Chondrocyte (in vitro differentiated cells): ENCODE measurements at places on chromosomes 2 and 18. TPM values are rescaled to one million over a fixed set of nuclear protein-coding genes. Genes with fewer than 3 reads are reported as not detected.

The CHRND gene
- total RNA-seq, result not detected in 3 replicates

The FOXI3 gene
- not detected in 3 replicates for total RNA-seq

GRCh38 chr18:8283891-8284585 is 325.2 kb upstream of the RAB12 start:
- no peak overlapping the region for H3K4me3 ChIP-seq
- H3K4me1 ChIP-seq, result peaks cover 15% of the 10 kb centered on the region
- peak overlapping the region; percentile 49 for H3K27ac ChIP-seq
- H3K36me3 ChIP-seq, result peaks cover 7% of the 10 kb centered on the region
- H3K27me3 ChIP-seq, result no peaks in the 10 kb centered on the region
- no peak for DNase-seq

DNA sequence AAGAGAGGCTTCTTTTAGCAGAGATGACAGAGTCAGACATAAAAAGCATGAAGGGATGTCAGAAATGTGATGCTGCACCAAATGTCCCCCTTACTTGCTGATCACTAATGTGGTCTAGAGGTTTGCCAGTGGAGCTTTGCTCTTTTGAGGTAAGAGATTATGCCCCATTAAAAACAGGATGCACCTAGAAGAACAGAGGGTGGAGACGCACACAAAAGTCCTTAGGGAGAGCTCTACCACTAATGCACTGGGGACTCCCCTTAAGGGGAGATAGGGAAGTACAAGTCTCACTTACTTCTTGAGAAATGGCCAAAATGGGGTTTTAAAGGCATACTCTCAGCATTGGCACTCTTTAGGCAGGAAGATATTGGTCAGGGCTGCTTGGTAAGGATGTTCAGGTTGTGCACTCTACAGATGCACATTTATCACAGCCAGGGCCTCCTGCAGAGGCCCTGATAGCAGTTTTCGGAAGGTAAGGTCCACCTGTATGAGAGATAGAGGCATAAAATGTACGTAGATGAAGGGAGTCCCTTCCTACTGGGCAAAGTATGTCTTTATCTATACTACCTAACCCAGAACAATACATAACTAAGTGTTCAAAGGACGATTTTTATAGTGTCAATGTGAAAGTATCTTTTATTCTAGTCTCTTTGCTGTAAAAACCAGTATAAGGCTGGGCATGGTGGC is 17.0 kb upstream of the SCYGR1 start:
- no peak for DNase-seq
- H3K27ac ChIP-seq, result no peak overlapping the region
- no peaks in the 10 kb centered on the region for H3K36me3 ChIP-seq
- no peak overlapping the region for H3K4me3 ChIP-seq

- H3K27me3 ChIP-seq, result no peaks in the 10 kb centered on the region
- no peak overlapping the region for H3K4me3 ChIP-seq
- H3K36me3 ChIP-seq, result no peaks in the 10 kb centered on the region
These were observed 161.0 kb downstream of the ANKRD44 start for GRCh38 chr2:197149546-197149945.

DNA sequence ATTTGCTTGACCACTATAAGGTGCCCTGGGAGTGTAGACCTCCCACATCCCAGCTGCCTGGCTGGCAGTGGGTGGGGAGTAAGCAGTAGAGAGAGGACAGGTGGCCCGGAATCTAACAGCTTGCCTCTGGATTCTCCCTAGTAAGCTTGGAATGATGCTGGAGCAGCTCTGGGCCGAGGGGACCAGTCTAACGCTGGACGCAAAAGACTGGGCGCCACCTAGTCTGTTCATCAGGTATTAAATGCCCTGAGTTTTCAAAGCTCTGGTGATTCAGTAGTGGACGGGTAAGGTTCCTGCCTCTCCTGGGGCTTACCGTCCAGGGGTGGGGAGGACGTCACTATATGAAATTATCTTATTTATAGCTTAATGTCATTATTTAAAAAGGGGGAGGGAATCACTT is 648 bp upstream of the LYPD6B start:
- H3K4me1 ChIP-seq, result peaks cover 6% of the 10 kb centered on the region
- no peak overlapping the region for H3K27ac ChIP-seq
- no peaks in the 10 kb centered on the region for H3K36me3 ChIP-seq

- peaks cover 6% of the 10 kb centered on the region for H3K27me3 ChIP-seq
- no peak for DNase-seq
- H3K4me3 ChIP-seq, result no peak overlapping the region
- H3K36me3 ChIP-seq, result no peaks in the 10 kb centered on the region
These were observed 176.3 kb downstream of the TWIST2 start for GRCh38 chr2:239024226-239024625.

DNA sequence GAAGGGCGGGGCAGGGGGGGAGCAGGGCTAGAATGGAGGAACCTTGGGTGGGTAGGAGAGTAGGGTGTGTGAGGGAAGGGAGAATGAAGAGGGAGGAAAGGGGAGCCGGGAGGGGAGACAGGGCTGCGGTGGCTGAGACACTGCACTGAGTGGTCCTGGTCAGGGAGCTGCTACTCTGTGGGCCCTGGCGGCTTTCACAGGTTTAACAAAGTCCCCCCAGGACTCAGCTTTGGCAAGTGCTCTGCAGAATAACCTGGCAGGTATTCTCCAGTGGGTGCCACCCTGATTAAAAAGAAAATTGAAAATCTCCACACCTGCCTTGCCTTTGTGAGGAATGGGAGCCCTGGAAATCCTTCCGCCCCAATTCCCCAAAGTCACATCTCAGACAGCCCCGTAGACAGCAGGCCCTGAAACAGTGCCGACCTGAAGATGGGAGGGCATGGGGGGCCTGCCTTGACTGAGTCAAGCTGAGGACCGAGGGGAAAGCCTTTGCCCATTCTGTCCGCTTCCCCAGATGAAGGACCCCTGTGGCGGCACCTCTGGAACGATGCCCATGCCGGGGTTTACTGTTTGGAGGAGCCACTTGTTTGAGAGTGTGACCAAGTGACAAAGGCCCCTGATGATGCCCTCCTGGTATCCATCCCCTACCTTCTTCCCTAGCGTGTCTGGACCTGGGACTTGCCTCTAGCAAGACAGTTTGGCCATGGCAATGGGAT is 43.6 kb upstream of the OTOS start:
- H3K36me3 ChIP-seq, result peaks cover 6% of the 10 kb centered on the region
- peak; percentile 83 for DNase-seq
- no peak overlapping the region for H3K27ac ChIP-seq
- no peak overlapping the region for H3K4me3 ChIP-seq

DNA sequence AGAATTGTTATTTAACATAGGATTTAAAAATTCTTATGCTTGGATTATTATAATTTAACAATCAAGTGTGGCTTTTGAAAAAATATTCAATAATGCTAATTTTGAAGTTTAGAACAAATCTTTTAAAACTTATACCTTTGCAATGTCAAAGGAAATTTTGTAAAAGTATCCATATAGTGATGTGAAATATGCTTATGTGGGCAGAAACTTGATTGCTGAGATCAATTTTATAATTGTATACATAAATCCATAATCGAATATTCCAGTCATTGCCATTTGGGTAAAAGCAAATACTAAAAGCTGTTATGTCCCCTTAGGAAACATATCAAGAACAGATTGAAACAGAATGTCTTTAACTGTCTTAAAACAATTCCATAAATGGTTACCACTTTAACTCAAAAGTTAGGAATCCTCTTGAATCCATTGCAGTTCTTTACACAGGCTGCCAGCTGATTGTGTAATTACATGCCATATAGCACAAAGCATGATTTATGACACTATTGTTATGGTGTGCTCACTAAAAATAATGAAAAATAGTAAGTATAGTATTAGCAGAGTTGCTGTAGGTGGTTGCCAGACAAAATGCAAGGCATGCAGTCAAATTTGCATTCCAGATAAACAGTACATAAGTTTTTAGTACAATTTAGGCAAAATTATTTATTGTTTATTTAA is 24.2 kb downstream of the PLCL1 start:
- H3K36me3 ChIP-seq, result peaks cover 8% of the 10 kb centered on the region
- no peaks in the 10 kb centered on the region for H3K4me1 ChIP-seq
- H3K4me3 ChIP-seq, result no peak overlapping the region
- H3K27ac ChIP-seq, result no peak overlapping the region
- DNase-seq, result no peak
